Effector CD4-positive, alpha-beta T cell (primary cell): ENCODE measurements at places on chromosomes 5 and 9.
A peak's percentile ranks its signal among the peaks of the same experiment; 100 is the strongest.

GRCh38 chr5:173069671-173070070 lies 13.5 kb downstream of the CREBRF start:
- DNase-seq, result no peak

GRCh38 chr5:91607675-91608074 lies 224.6 kb upstream of the ARRDC3 start:
- DNase-seq, result no peak

GRCh38 chr9:115133649-115134048 lies 15.7 kb upstream of the TNC start:
- DNase-seq, result no peak

GRCh38 chr9:16824545-16825330 lies 45.7 kb downstream of the BNC2 start:
- DNase-seq, result no peak

DNA sequence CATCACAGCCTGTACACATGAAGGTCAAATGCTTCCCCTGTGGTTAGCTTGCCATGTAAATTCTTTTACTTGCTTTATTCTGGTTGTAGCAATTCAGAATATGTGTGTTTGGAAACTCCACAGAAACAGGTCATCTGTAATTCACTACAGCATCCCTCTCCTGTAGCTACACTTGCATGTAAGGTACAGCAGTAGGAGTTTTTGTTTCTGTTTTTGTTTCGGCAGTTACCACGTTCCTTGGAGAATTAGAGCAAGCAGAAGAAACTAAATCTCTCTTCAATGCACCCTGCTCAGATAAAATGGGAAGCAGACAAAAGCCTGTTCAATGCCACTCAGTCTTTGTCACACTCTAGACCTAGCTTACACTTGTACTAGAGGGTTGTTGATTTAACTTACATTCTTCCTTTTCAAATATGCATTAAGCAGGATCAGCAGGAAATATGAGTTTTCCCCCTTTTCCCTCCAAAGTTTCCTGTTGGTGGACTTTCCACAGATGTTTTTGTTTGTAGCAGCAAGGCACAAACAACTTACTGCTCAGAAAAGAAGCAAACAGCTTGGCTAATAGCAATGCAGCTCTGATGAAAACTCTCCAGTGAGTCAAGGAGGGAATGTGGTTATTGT lies 80.9 kb downstream of the YIPF5 start:
- no peak for DNase-seq

- DNase-seq, result no peak
Measured at GRCh38 chr5:6722015-6722414, 8.8 kb downstream of the TENT4A start.

DNA sequence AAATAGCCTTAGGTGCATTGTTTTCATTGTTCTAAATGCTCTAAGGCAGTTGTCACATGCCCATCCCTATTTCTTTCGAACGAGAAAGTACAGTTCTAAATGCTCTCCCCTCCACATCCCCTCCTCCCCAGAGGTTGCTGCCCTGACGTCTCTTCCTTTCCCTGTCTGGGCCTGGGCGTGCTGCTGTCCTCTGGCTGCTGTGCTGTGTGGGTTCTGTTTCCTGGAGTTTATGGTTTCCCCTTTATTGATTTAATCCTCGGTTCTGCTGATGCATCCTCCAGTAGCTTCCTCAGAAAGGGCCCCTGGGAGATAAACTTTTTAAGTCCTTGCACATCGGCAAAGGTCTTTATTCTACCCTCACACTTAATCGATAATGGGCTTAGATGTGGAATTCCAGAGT lies 48.8 kb downstream of the MVB12B start:
- no peak for DNase-seq

DNA sequence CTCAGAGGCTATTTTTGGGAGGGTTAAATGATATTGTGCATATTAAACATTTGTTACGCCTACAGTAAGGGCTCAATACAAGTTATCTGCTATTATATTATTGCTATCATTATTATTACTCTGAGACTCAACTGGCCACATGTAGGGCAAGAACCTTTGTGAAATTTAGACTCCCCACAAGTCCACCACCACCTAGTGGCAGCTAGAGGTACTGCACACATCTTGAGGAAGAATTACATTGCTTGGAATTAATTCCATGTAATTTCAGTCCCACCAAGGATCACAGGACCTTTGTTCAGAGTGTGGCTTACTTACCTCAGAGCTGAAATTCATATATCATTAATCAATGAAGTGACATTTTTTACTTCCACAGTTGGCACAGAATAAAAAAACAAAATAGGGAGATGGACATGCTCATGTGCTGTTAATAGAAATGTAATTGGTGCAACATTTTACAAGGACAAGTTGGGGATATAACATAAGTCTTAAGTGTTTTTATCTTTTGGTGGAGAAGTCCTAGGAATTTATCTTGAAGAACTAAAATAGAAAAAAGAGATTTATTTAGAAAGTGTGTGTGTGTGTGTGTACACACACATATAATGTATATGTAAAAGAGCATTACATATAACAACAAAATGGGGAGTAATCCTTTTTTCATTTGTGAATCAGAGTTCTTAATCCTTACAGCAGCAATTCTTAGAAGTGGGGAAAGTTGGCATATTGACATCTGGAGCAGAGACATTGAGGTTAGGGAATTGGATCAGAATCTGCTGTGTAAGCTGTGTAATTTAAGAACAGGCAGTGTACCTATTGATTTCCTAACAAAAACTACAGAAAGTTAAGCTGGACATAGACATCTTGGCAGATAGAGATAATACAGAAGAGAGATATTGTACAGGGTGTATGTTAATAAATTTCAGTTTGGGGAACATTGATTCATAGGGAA lies 11.2 kb downstream of the MSANTD3 start:
- peak; percentile 65 for DNase-seq
